Stimulated activated CD8-positive, alpha-beta memory T cell treated with anti-CD3 and anti-CD28 coated beads, Interleukin-4, amount 100 ng/mL, for 1 hour (primary cell): ENCODE measurements at places on chromosomes 7 and 10.

- DNase-seq = no peak
These were observed 90.9 kb downstream of the DIP2C start for GRCh38 chr10:598415-599170.

DNA sequence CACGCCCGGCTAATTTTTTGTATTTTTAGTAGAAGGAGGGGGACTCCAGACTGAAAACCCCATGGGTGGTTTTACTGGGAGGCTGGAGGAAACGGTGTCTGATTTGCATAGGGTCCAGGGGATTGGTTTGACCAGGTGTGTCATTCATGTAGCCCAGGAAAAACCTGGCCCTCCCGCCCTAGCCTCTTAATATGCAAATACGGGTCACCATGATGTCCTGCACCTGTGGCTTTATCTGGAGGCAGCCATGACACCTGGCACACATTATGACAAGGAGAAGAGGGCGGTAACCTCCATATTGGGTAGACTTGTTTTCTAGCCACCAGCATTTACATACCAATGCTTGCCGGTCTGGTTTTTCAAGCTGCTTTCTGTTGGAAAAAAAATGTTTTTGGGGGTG, 68.0 kb downstream of the TRIL start:
- no peak for DNase-seq

DNA sequence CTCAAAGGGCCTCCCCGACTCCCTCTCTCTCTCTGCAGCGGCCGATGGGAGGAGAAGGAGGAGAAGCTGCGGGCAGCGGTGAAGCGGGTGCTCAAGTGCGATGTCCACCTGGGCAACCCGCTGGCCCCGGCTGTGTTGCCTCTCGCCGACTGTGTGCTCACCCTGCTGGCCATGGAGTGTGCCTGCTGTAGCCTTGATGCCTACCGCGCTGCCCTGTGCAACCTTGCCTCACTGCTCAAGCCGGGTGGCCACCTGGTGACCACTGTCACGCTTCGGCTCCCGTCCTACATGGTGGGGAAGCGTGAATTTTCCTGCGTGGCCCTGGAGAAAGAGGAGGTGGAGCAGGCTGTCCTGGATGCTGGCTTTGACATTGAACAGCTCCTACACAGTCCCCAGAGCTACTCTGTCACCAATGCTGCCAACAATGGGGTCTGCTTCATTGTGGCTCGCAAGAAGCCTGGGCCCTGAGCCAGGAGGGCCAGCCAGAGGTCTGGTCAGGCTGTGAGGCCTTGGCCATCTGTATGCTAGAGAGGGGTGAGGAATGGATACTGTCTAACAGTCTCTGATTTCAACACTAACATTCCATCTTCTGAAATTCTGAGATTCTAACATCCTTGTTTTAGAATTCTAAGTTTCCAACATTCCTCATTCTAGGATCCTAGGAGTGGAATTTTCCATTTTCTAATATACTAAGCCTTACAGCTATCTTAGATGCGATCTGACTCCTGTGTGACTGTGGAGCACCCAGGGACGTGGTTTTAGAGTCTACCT, 3.6 kb downstream of the INMT start:
- no peak for DNase-seq

DNA sequence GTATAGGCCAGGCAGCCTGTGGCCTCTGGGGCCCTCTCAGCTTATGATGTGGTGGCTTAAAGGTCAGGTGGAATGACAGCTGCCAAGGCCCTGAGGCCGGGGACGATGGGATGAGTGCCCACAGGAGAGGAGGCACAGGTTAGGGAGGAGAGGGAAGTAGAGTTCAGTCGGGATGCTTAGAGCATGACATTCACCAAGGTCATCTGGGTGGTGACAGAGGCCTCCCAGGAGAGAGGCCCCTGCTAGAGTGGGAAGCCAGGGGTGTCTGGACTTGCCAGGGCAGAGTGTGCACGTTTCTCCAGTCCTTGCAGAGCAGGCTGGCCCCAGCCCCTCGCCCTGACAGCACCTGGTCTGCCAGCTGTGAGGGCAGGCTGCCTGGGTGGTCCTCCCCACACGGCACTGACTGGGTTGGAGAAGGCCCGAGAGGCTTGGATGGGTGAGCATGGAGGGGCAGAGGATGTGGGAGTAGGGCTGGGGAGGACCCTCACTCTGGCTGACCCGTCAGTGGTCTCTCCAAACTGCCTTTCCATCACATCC, 1.5 kb downstream of the CALHM1 start:
- DNase-seq = no peak

GRCh38 chr10:10977978-10978377, 39.7 kb upstream of the CELF2 start:
- no peak for DNase-seq

- DNase-seq = no peak
These were observed 234.3 kb upstream of the C7orf33 start for GRCh38 chr7:148356303-148356702.
